Subcutaneous adipose tissue (tissue), 4 donors: ENCODE measurements at places on chromosomes 4 and X. TPM values are rescaled to one million over a fixed set of nuclear protein-coding genes. Genes with fewer than 3 reads are reported as not detected.

The FHDC1 gene
- 0.34 TPM for total RNA-seq

The RELL1 gene
- total RNA-seq: 124 TPM

The SOWAHB gene
- not detected for total RNA-seq

The PRSS12 gene
- total RNA-seq: not detected

The ERAS gene
- not detected for total RNA-seq

The HTN1 gene
- not detected for total RNA-seq

The DNAAF6 gene
- total RNA-seq: not detected

The NKX1-1 gene
- not detected for total RNA-seq

The VCX3B gene
- total RNA-seq: not detected

The MAGEA1 gene
- total RNA-seq: not detected

The SULT1E1 gene
- total RNA-seq: not detected

The ITIH6 gene
- total RNA-seq: not detected

The NLGN4X gene
- total RNA-seq: 3.8 TPM

The CFAP299 gene
- not detected for total RNA-seq

The MAGEA2 gene
- total RNA-seq: not detected

The DCAF8L2 gene
- not detected for total RNA-seq

The BTK gene
- 45.7 TPM for total RNA-seq

The BST1 gene
- 14.5 TPM for total RNA-seq

The PDCL2 gene
- total RNA-seq: not detected

The PRPS2 gene
- total RNA-seq: 17.8 TPM

The TLR2 gene
- total RNA-seq: 21.7 TPM

The PAK3 gene
- total RNA-seq: 2.3 TPM

The SMIM10L2A gene
- total RNA-seq: 0.33 TPM

The LAP3 gene
- 97.8 TPM for total RNA-seq

The CXCR3 gene
- total RNA-seq: not detected

The GAGE2A gene
- total RNA-seq: not detected

The KLHL13 gene
- 1.3 TPM for total RNA-seq

The RRH gene
- not detected for total RNA-seq

The ADRA2C gene
- total RNA-seq: 8.9 TPM

The CLDN34 gene
- not detected for total RNA-seq
